ENCODE measurements at places on chromosomes 6 and 20. TPM values are rescaled to one million over a fixed set of nuclear protein-coding genes. Genes with fewer than 3 reads are reported as not detected.

- no peaks in the 10 kb centered on the region for H3K36me3 ChIP-seq
- DNase-seq, result no peak
- no peak overlapping the region for H3K27ac ChIP-seq
- peaks cover 5% of the 10 kb centered on the region for H3K4me1 ChIP-seq
- peak overlapping the region; percentile 77 for H3K4me3 ChIP-seq
Measured at GRCh38 chr20:63554361-63555278, 661 bp downstream of the FNDC11 start.

DNA sequence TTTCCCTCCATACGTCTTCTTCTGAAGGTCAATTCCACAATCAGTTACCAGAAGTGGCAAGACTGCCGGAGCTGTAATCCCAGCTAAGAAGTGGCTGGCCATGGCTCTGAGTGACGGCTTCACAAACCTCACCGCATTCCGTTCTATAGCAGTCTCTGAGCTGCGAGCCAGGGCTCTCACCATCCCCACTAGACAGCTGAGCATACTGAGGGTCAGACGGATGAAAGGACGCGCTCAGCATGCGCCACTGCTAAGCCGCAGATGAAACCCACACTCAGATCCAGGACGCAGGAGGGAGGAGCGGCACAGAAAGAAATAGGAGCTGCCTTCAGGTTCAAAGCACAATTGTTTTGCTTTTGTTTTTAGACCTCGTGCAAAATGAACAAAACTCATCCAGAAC lies 97.9 kb downstream of the ANKRD60 start:
- H3K4me3 ChIP-seq, result no peak overlapping the region
- peak overlapping the region; percentile 77 for H3K27ac ChIP-seq
- no peaks in the 10 kb centered on the region for H3K36me3 ChIP-seq
- DNase-seq, result no peak

DNA sequence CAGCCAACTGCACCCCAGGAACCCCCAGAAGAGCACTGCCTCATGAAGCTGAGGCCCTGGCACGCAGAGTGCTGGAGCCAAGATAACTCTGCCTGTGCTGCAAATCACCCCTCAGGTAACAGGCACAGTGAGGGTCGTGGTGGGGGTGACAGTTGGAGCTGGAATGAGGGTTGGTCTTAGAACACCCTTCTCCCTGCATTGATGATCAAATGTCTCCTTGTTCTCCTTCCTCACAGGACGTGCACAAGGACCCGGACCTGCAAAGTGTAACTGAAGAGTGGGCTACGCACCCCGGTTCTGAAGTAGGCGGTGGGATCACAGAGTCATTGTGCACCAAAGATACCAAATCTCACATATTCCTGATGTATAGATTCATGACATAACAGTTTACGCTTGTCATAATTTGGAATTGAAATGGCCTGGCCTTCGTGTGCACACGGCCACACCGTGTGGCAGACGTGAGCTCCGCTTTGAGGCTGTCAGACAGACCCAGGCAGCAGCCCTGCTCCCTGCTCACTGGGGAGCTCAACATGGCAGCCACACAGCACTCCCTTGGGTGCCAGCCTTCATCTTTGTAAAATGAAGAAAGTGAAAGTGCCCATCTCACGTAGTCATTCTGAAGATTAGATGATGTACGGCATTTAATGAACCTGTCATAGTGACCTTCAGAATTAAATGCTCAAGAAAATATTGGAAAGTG lies 8.8 kb downstream of the THBS2 start:
- peak overlapping the region; percentile 41 for H3K27ac ChIP-seq
- no peak for DNase-seq
- peaks cover 49% of the 10 kb centered on the region for H3K36me3 ChIP-seq
- no peaks in the 10 kb centered on the region for H3K27me3 ChIP-seq
- no peak overlapping the region for H3K4me3 ChIP-seq
- H3K4me1 ChIP-seq, result peaks cover 55% of the 10 kb centered on the region

MCM8 gene
- 5.1 TPM for total RNA-seq

MATN4 gene
- 0.27 TPM for total RNA-seq

DNA sequence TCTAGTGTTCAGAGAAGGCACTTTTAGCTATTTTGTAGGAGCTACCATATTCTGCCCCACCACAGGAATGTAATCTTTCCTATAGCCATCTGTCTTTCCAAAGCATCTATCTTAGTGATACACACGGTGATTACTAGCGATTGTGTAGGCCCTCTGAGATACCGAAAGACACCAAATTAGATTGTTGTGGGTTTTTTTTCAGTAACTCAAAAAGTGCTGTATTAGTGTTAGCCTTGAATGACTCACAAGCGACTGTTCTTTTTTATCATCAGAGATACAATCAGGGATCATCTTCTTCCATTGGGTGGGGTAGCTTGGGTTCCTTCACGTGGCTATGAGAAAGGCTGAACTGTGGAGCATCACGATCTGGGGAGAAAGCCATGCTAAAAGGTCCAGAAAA lies 160.2 kb downstream of the MTFR2 start:
- no peaks in the 10 kb centered on the region for H3K27me3 ChIP-seq
- H3K36me3 ChIP-seq, result no peaks in the 10 kb centered on the region
- no peak overlapping the region for H3K27ac ChIP-seq

DNA sequence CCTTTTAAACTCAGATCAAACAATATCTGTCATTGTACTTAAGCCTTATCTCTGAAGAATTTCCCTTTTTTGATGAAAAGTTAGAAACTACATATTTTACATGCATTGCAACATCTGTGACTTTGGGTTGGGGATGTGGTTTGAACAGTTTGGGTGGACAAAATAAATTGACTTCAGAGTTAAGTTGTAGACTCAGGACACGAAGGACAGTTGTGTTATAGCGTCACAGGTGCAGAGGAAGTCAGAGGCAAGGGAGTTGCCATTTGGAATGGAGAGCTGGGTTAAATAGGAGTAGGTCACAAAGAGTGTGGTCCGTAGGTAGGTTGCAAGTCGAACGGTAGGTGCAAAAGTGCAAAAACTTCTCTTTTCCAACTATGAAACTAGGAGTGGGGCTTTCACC lies 46.0 kb downstream of the ZFAND3 start:
- H3K36me3 ChIP-seq, result no peaks in the 10 kb centered on the region
- DNase-seq, result no peak
- H3K4me1 ChIP-seq, result peaks cover 34% of the 10 kb centered on the region
- H3K27ac ChIP-seq, result no peak overlapping the region
- no peaks in the 10 kb centered on the region for H3K27me3 ChIP-seq

PPIL4 gene
- total RNA-seq, result 20.2 TPM

GRCh38 chr6:36669002-36669401 lies 9.5 kb upstream of the CDKN1A start:
- no peaks in the 10 kb centered on the region for H3K27me3 ChIP-seq
- H3K27ac ChIP-seq, result no peak overlapping the region
- H3K4me3 ChIP-seq, result no peak overlapping the region

RALGAPB gene
- 50.2 TPM for total RNA-seq

PACRG gene
- 13.0 TPM for total RNA-seq

GRM1 gene
- total RNA-seq, result 0.54 TPM

FAM83B gene
- not detected for total RNA-seq

C6orf58 gene
- total RNA-seq, result not detected

DNA sequence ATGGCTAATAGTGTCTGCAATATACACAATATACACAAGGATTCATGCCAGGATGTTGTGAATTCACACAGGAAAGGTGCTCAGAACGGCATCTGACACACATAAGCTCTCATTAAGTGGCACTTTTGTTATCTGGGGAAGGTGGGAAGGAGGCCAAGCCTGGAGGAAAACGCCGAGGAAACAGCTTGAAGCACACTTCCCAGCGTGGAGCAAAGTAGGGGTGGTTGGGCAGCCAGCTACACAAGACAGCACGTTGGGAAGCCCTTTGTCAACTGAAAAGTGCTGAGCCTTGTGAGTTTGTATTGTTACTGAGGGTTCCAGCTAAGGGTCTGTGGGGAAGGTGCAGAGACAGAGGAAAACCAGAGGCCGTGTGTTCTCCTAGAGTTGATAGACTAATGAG lies 181.0 kb downstream of the ZMYND8 start:
- peaks cover 11% of the 10 kb centered on the region for H3K4me1 ChIP-seq
- no peak overlapping the region for H3K4me3 ChIP-seq
- DNase-seq, result no peak
- H3K36me3 ChIP-seq, result no peaks in the 10 kb centered on the region
- no peaks in the 10 kb centered on the region for H3K27me3 ChIP-seq
- no peak overlapping the region for H3K27ac ChIP-seq

TNNC2 gene
- total RNA-seq, result not detected

- H3K4me3 ChIP-seq, result no peak overlapping the region
- no peak overlapping the region for H3K27ac ChIP-seq
- H3K27me3 ChIP-seq, result no peaks in the 10 kb centered on the region
- no peaks in the 10 kb centered on the region for H3K36me3 ChIP-seq
- no peaks in the 10 kb centered on the region for H3K4me1 ChIP-seq
Measured at GRCh38 chr6:142802124-142802523, 142.9 kb downstream of the HIVEP2 start.

DNA sequence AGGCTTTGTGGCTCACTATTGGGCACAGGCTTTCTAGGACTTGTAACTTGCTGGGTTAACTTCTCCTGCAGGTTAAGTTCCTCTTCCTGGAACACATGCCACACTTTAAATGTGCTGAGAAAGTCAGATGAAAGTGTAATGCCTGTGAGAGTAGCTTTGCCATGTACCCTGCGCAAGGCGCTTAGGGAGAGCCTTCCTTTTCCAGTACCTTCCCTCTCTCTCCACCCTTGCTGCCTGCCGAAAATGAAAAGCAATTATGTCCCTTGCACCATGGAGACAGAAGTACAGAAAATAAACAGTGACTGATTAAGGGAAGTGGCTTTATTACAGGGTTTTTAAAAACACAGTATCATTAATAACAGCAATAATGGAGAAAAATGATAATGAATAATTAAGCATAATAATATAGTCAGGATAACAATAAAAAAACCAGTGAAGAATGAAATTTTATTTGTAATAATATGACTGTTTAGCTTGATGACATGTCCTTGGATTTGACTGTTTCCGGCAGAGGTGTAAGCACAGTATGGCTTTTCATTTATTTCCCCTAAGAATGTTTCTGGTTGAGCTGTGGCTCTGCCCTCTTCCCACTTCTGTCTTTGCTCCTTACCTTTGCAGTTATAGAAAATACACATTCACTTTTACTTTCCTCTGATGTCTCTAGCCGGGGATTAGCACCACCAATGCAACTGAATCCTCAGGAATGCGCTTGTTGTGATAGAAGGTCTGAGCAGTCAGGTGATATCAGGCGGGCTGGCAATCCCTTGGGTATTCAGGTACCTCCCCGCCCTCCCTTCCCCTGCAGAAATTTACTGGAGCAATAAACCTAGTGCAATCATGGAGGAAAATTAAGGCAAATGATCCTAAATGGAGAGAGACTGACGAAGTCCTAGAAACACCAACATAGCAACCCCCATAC lies 472.3 kb upstream of the CITED2 start:
- H3K4me3 ChIP-seq, result no peak overlapping the region
- no peaks in the 10 kb centered on the region for H3K36me3 ChIP-seq
- H3K4me1 ChIP-seq, result no peaks in the 10 kb centered on the region
- no peak for DNase-seq
- H3K27me3 ChIP-seq, result no peaks in the 10 kb centered on the region

DNA sequence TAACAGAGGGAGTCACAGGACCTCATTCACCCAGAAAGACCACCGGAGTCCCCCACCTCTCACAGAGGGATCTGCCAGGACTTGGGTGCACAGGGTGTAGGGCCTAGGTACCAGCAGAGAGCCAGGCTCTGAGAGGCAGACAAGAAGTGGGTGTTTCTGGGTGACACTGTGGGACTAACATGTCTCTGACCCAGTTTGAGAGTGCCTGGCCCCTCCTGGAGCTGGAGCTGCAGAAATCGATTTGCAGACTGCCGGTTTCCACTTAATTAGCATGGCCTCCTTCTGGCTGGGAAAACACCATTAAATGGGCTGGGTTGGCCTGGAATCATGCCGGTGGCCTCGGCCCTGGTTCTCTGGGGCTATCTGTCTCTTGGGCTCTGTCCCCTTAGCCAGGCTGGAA lies 59.2 kb downstream of the PPP1R16B start:
- no peaks in the 10 kb centered on the region for H3K4me1 ChIP-seq
- no peak overlapping the region for H3K4me3 ChIP-seq
- H3K36me3 ChIP-seq, result no peaks in the 10 kb centered on the region
- DNase-seq, result no peak

GPR63 gene
- total RNA-seq, result 0.99 TPM

GRIK2 gene
- 0.92 TPM for total RNA-seq

CTCFL gene
- not detected for total RNA-seq

- H3K4me3 ChIP-seq, result peak overlapping the region; percentile 34
- H3K4me1 ChIP-seq, result peaks cover 58% of the 10 kb centered on the region
- DNase-seq, result peak; percentile 13
- no peaks in the 10 kb centered on the region for H3K27me3 ChIP-seq
- H3K27ac ChIP-seq, result peak overlapping the region; percentile 86
- no peaks in the 10 kb centered on the region for H3K36me3 ChIP-seq
Measured at GRCh38 chr6:75431379-75431778, 62.2 kb downstream of the FILIP1 start.

C6orf163 gene
- total RNA-seq, result 4.9 TPM

Data from thoracic aorta (tissue), 2 donors.